Stimulated activated CD4-positive, alpha-beta T cell treated with anti-CD3 and anti-CD28 coated beads, Interleukin-2, amount 100 ng/mL, for 48 hours (primary cell): ENCODE measurements at places on chromosomes 1 and 21.

- DNase-seq: no peak
These were observed 158.7 kb downstream of the SIPA1L2 start for GRCh38 chr1:232471250-232471649.

- DNase-seq: no peak
These were observed 55.4 kb downstream of the SNRPE start for GRCh38 chr1:203916756-203917155.

GRCh38 chr1:176888471-176889032 is 276.0 kb downstream of the ASTN1 start:
- DNase-seq: no peak

- no peak for DNase-seq
These were observed 79.3 kb downstream of the HMCN1 start for GRCh38 chr1:185813401-185813979.

DNA sequence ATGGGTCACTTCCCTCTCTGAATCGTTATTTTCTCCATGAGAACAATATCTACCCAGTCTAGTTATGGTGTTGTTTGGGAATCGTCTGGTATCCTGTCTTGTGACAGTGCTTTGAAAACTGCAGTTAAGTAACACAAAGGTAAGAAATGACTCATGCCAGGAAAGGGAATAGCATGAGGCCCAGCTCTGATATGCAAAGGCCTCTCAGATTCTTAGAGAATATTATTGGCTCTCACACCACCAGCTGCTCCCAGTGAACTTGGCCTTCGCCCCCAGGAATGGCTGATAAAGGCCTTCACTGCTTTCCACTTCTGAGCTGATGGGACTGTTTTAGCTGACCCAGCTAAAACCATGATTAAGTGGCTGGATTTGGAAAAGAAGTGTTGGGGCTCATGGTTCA is 27.1 kb downstream of the NEK2 start:
- DNase-seq: no peak

GRCh38 chr1:109739738-109740614 is 862 bp downstream of the GSTM3 start:
- peak; percentile 71 for DNase-seq

GRCh38 chr21:36692835-36693488 is 6.0 kb upstream of the SIM2 start:
- DNase-seq: no peak

- no peak for DNase-seq
These were observed 10.5 kb downstream of the EVI5 start for GRCh38 chr1:92774407-92774806.

DNA sequence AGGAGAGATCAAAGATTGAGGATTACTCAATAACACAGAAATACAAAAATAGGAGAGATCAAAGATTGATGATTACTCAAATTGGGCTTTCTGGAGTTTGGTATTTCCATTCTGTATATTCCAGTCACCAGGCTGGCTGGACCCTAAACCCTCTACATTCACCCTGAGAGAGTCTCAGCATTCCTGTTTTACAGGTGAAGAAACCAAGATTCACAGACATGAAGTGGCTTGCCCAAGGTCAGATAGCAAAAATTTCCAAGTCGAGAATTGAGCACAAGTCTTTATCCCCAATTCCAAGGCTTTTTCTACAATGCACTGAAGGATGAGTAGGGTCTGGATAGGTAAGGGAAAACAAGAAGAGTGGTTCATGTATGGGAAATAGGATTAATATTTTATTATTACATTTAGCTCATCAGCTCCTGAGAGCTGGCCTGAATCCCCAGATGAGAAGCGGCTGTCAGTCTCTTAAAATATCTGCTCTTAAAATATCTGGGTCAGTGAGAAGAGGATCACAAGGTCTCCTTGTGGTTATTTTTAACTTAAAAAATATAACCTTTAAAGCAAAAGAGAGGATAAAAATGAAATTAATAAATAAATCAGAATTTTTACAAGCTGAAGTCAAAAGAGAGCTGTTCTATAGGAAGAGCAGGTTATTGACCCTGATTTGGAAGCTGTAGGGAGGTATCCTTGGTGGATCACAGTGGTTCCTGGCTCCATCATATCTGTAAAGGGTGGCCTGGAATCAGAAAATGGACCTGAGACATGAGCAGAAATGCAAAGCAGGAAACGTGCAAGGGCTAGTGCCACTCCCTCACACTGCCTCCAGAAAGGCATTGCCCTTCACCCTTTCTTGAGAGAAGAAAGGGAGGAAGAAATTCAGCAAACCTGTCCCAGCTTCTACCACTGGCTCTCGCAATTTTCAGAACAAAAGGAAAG is 29.1 kb upstream of the SEC16B start:
- DNase-seq: no peak

DNA sequence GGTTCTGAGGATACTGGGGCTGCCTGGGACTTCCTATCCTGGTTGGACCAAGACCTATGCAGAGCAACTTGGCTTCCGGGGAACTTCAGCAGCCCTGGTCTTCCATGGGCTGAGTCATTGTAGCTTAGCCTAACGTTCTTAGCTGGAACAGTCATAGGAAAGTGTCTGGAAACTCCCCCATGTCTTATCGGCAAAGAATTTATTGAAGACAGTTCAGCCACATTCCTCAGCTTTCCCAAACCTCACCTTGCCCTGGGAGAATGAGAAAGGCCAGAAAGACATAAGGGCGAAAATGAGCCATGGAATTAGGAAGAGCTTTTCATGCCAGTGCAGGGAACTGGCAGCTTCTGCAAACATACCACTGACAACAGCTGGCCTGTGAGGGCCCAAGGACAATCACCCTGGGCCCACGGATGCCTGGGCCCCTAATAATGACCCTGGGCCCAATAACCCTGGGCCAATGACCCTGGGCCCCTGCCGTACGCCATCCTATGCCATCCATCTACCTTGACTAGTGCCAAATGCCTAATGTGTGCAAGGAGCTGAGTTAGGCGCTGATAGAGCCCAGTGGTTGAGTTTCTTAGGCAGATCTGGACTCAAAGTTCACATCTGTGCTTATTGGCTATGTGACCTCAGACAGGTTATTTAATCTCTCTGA is 114.4 kb upstream of the GADD45A start:
- no peak for DNase-seq

DNA sequence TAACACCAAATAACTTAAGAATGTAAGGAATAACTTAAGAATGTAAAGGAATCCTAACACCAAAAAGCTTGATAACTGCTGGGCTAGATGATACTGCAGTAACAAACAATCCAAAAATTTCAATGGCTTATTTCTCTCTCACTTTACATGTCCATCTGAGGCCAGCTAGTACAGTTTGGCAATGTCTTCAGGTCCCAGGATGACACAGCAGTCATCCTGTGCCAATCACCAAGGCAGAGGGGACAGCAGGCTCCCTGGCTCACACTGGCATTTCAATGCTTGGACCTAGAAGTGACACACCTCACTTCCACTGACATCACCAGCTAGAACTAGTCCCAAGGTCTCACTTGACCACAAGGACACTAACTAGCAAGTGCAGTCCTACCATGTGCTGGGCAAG is 15.3 kb downstream of the DNAJC11 start:
- DNase-seq: no peak

DNA sequence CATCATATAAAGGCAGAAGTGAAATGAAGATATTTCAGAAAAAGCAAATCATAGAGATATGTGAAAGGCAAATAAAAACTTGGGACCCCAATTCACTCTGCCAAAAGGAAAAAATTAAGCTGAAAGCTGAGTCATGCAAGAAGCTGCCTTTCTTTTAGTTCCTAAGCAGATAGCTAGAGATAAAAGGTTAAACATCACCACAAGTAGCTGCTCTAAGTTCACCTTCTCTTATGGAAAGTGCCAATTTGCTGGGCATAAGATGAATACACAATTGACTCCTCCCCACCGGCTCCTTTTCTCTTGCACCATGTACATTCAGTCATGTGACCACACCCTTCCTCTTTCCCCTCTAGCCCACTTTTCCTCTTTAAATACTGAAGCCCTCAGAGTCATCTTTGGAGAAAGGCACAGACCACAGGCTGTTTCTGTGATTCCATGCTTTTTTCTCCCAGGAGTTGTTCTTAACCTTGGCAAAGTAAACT is 5.4 kb upstream of the SUMO3 start:
- DNase-seq: no peak

DNA sequence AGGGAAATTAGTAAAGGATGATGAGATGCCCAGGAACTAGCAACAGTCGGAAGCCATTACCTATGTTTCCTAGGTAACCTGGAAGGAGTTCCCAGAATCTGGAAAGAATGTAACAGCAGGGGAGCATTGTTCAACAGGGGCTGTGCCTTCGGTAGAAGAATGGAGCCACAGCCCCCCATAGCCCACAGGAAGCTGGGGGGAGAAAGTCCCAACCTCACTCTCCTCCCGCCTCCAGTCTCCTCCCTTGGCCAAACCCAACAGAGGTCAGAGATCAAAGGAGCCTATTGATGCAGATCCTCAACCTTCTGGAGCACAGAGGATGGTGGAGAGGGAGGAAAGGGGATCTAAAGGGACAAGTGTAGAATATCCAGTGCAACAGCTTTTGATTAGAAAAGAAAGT is 131.5 kb upstream of the SLC44A3 start:
- DNase-seq: no peak

DNA sequence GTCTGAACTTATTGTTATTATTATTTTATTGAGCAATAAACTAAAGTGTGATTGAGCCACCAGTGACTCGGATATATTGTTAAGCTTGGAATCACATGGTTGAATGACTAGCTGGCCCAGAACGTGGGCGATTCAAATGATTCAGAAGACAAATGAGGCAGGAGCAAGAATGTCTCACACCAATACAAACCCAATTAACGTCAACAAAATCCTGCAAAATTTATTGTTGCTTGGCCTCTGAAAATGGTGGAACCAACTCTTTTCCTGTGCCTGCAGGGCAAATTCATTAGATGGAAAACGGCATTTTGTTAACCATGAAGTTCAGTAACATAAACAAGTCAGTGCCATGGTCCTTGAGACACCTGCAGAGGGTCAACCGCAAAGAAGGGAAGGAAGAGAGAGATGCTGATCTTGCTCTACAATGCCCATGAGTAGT is 482.0 kb downstream of the SETD4 start:
- no peak for DNase-seq

DNA sequence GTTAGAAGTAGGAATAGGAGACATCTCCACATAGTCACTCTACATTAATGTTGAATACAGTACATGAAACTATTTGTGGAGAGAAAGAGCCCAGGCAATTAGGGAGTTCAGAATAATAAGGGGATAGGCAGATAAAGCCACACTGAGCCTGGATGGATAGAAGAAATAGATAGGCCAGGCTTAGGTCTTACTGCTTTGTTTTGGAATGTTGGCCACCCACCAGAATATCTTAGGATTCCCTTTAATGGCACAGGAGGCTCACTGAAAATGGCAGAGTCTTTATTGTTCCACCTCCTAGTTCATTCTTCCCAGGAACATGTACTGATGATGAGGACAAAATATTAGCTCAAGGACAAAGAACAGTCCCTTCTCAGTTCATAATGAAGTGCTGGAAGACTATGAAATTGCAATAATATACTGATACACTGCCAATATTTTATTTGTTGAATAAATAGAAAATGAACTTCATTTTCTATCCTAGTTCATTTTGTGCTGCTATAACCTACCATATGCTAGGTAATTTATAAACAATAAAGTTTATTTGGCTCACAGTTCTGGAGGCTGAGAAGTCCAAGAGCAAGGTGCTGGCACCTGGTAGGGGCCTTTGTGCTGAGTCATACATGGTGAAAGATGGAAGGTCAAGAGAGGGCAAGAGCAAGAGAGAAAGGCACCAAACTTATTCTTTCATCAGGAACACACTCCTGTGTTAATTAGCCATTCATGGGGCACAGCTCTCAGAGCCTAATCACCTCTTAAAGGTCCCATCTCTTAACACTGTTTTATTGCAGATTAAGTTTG is 87.3 kb downstream of the TBX15 start:
- no peak for DNase-seq

DNA sequence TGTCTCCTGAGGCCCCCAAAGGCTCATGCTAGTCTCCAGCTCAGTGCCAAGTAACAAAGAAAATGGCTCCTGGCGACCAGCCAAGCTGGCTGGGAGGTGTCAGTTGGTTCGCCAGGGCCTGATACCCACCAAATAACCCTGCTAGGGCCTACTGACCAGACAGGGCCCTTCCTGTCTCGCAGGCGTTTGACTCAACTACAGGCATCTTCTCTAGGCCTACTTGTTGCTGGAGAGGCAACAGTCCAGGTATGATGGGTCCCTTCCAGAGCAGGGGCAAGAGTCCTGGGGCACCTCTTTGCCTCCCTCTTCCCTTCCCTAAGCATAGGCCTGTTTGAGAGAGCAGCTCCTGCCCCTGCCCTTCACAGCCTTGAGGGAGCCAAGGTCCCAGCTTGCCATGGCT is 147.9 kb upstream of the VANGL1 start:
- DNase-seq: no peak

DNA sequence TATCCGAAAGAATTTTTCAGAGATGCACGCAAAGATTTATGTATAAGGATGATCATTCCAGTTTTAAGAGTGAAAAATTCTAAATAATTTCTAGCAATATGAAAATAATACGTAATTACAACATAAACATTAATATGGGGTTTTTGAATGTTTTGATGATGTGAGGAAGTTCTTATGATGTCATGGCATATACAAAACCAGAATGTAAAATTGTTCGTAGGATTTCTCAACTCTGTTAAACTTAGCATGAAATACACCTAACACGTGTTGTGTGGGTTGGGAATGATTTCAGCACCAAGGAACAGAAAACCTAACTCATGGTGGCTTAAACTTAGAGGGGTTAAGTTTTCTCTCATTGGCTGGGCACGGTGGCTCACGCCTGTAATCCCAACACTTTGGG is 62.2 kb downstream of the MYOM3 start:
- DNase-seq: no peak

- DNase-seq: no peak
These were observed 14.1 kb downstream of the ZNF691 start for GRCh38 chr1:42860339-42861013.

DNA sequence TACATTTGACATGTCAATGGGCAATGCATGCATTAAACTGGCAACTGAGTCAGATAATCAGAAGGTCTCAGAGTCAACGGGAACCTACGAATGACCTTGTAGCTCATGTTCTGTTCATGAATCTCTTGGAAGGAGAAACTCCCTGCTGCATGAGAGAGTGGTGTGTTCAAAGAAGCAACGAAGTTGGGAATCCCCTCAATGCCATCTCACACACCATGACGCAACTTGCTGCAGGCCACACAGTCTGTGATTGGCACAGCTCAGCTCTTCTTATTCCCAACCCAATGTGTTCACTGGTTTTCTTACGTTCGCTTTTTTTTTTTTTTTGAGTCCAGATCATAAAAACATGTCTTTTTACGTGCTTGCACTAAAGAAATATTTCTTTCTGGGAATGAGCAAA is 53.5 kb upstream of the PRDM2 start:
- DNase-seq: no peak
